Stimulated activated CD4-positive, alpha-beta T cell treated with anti-CD3 and anti-CD28 coated beads, Interleukin-12 subunit alpha, Interleukin-12 subunit beta, amount 100 ng/mL, for 48 hours (primary cell): ENCODE measurements at places on chromosomes 1 and 21.

- no peak for DNase-seq
Measured at GRCh38 chr1:237748171-237748960, 142.4 kb downstream of the ZP4 start.

DNA sequence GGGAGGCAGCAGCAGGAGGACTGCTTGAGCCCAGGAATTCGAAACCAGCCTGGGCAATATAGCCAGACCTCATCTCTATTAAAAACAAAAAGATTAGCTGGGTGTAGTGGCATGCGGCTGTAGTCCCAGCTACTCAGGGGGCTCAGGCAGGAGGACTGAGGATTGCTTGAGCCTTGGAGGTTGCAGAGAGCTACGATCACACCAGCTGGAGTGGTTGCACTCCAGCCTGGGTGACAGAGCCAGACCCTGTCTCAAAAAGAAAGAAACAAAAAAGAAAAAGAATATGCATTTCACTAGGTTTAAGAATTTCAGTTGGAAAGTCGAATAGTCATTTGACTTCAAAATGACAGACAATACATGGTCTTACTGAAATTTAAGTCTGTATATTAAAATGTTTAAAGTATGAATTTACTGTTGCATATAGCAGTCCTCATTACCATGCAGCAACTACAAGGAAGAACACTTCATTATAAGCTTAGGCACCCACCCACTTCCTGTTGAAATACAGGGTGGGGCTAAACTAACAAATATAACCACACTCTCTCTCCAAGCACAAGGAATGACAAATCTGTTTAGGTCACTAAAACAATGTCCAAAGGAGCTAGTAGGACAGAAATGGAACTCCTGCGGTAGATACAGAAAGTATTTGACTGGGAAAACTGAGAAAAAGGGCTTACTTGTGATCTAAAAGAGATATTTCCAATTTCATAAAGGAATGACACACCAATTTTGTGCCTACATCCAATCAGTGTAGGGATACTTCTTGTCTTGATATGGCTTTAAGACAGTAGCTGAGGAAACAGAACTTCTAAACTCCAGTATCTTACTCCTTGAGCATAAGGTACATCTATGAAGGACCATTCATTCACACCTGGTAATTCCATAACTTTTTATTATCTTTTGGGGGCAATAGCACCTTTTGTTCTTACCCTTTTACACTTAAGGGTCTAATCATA is 44.1 kb downstream of the GPR3 start:
- no peak for DNase-seq

DNA sequence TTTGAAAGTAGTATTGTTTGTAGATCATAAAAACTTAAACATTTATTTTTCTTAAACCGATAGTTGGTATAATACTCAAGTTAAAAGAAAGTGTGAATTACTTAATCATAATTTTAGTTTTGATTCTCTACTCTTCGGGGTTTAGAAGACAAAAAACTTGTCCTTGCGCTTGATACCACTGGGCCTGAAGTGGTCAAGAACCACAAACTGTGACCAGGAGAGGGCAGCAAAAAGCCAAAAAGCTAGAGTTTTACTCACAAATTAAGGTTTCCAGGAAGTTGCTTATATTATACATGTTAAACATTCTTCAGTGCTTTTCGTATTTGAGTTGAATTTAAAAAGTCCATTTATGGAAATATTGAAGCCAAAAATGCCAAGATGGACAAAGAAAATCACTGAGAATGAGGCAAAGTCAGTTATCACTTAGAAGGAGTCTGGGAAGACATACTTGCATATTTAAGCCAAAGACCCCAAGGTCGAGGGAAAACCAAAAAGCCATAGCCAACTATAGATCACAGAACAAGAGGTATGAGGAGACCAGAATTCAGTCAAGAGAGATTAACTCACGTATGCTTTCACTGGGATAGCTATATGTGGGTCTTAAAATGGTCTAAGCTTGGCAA is 34.2 kb downstream of the EFCAB7 start:
- no peak for DNase-seq

GRCh38 chr1:28812669-28813468 is 899 bp downstream of the OPRD1 start:
- no peak for DNase-seq

- DNase-seq, result no peak
Measured at GRCh38 chr1:110493059-110493699, 25.8 kb downstream of the KCNA10 start.

- peak; percentile 43 for DNase-seq
Measured at GRCh38 chr1:46246548-46247435, 771 bp upstream of the RAD54L start.

- peak; percentile 3 for DNase-seq
Measured at GRCh38 chr21:24290151-24290833, 1317.0 kb downstream of the MRPL39 start.
